ENCODE measurements at places on chromosomes 2 and 18.

DNA sequence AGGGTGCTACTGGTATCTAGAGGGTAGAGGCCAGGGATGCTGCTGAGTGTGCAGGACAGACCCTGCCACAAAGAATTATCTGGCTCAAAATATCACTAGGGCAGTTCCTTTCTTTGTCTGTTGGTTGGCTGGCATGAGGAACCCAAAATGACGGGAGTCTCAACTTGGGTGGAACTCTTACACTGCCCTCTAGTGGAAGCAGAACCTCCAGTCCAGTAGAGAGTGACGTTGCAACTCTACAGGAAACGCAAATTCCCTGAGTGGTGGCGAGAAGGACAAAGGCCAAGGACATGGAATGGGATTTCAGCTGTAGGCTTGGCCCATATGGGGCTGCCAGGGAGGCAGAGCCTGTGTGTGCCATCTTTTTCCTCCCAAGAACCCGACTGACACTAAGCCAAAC, 47.1 kb downstream of the COPS8 start:
- DNase-seq = no peak

DNA sequence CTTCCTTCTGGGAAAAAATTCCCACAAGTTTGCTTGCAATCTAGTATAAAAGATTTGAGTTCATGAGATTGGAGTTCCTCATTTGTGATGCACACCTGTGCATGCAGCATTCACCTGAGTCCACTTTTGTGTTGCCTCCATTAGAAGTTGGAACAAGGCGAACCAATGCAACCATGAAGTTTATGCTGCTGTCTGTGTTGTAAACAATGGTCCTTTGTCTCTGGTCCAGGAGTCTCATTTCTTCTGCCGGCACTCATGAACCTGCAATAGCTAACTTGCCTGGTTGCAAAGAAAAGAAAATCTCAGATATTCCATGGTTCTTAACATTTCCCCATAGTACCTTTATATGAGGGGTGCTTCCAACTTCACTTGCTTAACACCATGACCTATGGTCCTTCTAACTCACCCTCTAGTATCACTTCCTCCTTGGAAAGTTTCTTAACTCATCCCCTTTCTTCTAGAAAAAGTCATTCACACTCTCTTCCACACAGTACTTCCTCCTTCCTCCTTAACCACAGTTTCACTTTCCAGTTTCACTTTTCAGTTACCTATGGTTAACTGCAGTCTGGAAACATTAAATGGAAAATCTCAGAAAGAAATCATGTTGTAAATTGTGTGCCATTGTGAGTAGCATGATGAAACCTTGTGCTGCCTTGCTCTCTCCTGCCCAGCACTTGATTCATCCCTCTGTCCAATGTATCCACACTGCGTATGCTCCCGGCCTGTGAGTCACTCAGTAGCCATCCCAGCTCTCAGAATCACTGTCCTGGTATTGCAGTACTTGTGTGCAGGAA, 128.8 kb upstream of the TRIB2 start:
- DNase-seq = no peak

DNA sequence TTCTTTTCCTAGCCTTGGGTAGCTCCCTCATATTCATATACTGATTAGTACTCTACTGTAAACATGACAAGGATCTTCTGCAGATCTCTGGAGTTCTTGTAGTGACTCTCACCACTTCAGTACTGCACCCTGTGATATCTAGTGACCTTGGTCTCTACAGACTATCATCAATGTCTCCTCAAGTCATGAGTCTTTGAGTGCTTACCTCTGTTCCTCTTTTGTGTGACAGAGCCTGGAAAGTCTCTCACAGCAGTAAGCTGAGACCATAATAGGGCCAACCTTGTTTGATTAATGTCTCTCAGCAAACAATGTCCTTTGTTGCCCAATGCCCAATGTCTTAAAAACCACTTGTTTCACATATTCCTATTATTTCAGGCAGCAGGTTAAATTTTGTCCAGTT, 34.2 kb upstream of the BAZ2B start:
- DNase-seq = no peak

- DNase-seq = no peak
Measured at GRCh38 chr2:170742896-170743529, 27.2 kb upstream of the ERICH2 start.

DNA sequence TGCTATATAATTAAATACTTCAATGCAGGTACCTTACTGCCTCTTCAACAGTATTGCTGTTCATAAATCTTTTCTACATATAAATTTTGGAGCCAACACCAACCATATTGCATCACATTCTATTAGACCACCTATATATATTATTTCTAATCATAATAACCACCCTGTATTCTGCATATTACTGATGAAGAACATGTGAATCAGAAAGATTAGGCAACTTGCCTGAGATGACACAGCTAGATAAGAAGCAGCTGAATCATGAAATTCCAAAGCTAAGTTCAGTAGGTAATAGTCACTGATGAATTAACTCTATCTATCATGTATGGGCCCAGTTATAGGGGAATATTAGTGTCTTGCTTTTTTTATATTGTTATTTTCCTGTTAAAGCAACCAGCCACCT, 161.8 kb downstream of the AGPS start:
- no peak for DNase-seq

GRCh38 chr2:215594766-215595165, 158.9 kb upstream of the FN1 start:
- DNase-seq = no peak

GRCh38 chr18:58321986-58322385, 278.0 kb downstream of the NEDD4L start:
- DNase-seq = no peak

DNA sequence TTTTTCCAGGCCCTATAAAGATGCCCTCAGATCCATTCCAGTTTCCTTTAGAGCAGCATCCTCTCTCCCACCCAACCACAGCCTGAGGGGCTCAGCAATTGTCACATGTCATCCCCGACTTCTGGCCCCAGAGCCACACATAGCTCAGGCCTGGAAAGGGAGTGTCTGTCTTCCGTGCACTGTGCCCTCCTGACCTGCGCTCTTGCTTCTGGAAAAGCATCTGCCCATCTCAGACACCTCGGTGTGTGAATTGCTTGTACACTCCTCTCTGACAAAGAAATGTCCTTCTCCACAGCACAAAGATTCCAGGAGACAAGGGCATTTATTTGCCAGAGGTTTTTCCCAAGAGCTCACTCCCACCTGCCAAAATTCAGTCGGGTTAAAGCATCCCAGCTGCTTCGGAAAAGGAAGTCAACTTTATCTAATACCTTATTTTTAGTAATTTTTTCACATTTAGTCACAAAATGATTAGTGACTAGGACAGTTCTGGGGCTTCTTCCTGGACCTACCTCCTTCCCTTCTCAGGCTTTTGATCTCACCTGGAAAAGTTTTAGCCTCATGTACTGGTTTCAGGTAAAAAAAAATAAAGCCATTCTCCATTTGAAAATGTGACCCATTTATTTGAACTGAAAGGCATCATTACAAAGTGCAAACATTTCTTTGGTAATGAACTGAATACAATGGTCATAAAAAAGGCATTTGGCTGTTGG, 112.9 kb downstream of the PXDN start:
- DNase-seq = no peak

DNA sequence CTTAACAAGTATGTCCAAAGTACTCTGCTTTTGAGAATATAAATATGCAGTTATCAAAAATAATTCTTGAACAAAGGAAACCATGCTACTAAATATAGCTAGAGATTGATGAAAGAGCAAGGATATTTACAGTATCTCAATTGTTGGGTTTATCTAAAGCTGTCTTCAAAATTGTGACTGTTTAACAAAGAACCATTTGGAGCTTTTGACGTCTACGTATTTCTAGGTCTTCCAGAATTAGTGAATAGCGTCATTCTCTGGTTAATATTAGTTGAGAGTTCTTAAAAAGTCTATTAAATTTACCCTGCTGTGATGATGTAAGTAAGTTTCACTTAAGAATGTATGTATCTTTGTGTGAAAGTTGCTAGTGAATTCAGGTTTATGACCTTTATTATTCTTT, 223.1 kb upstream of the SIX3 start:
- no peak for DNase-seq

- DNase-seq = no peak
Measured at GRCh38 chr2:221293949-221294742, 278.0 kb downstream of the EPHA4 start.

DNA sequence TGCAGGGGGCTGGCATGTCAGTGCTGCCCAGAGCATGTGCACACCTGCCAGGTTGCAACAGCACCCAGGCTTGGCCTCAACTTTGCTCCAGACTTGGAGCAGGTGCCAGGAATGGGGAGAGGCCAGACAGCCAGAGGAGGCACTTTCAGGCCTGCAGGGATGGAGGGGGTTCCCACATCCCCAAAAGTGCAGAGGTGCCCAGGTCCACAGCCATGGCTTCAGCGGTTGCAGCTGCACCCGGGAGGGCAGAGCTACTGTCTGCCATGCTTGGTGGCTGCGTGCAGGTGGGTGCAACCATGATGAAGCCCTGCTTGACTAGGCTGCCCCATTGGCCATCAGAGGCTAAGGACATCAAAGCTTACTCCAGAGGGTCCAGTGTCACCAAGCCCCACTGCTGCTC, 196.8 kb upstream of the VRK2 start:
- DNase-seq = no peak

GRCh38 chr18:72419914-72420313, 124.2 kb downstream of the CBLN2 start:
- DNase-seq = no peak

- DNase-seq = no peak
Measured at GRCh38 chr18:24840051-24840450, 379.6 kb downstream of the HRH4 start.

DNA sequence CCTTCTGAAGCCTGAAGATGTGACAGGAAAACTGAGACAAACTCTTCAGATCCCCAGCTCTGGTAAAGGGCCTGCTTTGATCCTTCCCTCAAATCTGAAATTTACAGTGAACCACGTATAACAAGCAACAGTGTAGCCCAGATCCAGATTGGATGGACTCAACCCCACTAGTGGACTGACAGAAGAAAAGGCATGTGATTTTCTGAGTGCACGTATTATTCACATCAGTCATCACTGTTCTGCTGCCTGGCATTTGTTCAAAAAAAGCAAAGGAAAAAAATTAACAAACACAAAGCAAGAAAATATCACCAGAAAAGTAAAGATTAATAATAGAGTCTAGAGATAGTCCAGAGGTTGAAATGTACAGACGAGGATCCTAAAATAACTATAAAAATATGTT, 87.6 kb downstream of the CYRIA start:
- DNase-seq = no peak

DNA sequence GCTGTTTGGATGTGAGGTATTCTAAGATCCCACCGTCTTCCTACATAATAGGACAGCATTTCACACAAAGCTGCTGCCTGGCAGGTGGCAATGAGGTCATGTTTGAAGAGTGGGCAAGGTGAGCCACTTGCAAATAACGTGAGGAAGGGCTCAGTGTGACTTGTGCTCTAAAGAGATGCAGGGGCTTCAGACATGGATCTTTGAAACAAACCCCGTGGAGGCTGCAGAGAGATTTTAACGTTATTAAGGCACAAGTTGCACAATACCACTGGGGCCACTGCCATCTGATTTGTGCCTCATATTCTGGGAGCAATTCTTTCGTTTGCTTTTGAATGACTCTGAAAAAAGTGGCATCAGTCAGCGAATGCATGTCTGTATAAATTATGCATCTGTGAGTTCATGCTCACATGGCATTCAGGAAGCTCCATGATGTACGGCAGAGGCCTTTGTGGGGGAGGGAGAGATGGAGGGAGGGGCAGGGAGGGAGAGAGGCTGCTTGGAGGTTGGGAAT, 362.0 kb downstream of the SOX11 start:
- DNase-seq = no peak

DNA sequence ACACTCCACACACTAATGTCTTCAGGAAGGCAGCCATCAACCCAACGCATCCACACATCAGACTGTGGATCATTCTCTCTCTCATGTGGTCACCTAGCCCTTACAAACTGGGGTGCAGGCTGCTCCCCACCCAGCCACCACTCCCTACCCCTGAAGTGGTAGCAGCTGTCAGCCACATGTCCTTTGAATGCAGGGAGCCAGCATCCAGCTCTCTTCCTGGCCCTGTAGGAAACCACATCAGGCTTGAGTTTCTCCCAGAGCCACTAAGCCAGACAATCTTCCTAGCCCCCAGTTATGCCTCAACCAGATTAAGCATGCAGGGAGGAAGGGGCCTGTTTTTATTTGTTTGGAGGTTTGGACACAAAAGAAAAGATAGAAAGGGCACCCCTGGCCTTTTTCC, 52.8 kb upstream of the SPP2 start:
- DNase-seq = no peak

DNA sequence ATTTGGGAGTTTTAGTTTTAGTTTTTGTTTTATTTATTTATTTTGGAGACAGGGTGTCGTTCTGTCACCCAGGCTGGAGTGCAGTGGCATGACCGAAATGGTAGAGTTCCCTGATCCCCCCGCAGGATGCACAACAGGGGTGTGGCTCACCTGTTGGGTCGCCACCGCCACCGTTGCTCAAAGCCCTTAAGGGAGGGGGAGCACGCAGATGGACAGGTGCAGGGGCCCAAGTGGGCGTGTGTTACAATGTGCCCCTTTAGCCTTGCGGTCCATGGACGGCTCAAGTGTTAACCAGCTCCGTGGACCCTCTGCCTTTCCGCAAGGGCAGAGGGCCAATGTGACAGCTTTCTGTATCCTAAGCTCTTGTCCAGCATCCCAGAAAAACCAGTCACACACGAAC, 61.4 kb upstream of the REL start:
- no peak for DNase-seq

DNA sequence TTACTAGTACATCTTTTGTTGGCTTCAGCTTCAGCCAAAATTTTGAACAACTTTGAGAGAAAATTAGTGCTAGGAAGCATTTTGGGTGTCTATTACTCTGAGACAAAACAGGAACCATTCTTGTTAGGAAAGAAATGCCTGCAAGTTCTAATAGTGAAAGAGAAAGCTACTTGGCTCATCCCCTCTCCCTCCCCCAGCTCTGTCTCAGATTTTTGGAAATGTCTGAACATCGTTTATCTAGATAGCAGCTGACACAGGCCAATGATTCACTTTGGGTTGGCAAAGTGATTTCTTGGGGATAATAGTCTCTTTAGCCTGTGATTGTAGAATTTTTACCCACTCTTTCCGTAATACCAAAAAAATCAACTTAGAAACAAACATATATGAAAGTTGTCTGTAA, 42.3 kb upstream of the PTPRM start:
- no peak for DNase-seq

DNA sequence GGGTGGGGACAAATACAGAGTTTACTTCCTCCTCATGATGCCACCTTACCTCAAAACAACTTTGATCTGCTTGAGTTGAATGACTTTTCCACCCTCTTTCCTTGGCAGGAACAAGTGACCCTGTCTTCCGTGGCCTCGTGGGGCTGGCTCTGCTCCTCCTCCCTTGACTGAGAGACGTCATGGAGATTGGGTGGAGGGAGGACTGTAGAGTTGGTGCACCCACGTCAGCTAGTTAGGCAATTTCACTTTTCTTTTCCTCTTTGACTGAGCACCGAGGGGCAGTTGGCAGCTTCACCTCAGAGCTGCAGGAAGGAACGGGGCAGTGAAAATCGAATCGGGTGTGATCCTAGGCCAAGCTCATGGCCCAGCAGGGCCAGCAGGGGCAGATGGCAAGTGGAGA, at the start of gene SP140:
Gene SP140 (plus strand): TSS at position 251 of the 400 bp plus-strand sequence. CDS start 109 bp downstream, at position 360.
- peak; percentile 64 for DNase-seq

GRCh38 chr18:50606609-50607008, 46.7 kb downstream of the MAPK4 start:
- DNase-seq = no peak

GRCh38 chr18:45026162-45026561, 345.5 kb downstream of the SETBP1 start:
- DNase-seq = no peak

- no peak for DNase-seq
Measured at GRCh38 chr2:75728614-75729419, 18.1 kb upstream of the GCFC2 start.

- no peak for DNase-seq
Measured at GRCh38 chr18:12065397-12065796, 28.2 kb upstream of the ANKRD62 start.

GRCh38 chr2:119295688-119296375, 70.8 kb downstream of the C2orf76 start:
- no peak for DNase-seq

All from stimulated activated CD4-positive, alpha-beta T cell treated with anti-CD3 and anti-CD28 coated beads, Interleukin-1b, Interleukin-23, amount 100 ng/mL, for 1 hour (primary cell).